ENCODE measurements at places on chromosomes 6 and 20.

- DNase-seq: peak; percentile 36
Measured at GRCh38 chr20:17525650-17526049, 5.5 kb downstream of the BFSP1 start.

DNA sequence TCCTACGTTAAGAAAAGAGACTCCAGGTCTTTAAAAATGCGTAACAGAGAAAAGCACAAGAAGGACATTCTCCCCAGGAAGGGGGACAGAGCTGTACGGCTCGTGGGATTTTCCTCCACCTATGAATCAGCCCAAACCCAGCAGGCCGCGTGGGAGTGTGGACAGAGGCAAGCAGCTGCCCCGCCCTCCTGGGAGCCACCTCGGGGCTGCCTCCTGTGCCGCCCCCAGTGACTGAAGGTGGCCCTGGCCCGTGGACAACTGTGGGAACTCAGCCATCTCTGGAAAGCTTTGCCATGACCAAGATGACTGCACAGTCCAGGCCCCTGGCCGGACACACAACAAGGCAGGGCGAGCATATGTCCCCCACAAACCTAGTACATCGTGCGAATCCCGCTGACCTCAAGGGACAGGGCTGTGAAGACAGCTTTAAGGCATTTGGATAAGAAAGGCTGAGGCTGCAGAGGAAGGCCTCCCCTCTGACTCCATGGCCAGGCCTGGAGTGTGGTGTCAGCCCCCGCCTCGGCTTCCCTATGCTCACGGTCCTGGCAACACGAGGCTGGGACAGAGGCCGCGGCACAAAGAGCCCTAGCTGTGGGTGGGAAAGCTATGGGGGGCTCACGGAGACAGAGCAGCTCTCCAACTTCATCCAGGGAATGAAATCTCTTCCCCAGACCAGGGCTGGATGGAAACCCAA lies 26.9 kb downstream of the PXDC1 start:
- no peak for DNase-seq

DNA sequence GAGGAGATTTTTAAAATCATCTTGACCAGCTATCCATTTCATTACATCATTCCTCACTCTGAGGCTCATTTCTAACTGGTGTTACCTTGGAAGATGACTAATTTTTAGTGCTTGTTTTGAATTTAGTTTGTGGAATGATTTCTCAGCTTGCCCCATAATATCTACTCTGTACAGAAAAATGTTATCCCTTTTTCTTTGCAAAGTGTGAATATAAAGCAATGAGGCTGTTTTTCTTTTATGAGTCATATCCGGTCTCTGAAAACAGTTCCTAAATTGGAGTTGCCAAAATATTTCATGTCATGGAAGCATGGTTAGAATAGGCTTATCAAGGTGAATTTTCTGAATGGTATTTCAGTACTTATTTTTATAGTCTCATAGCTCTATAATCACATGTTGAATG lies 43.8 kb downstream of the FUT9 start:
- no peak for DNase-seq

- no peak for DNase-seq
Measured at GRCh38 chr6:132414761-132415160, 13.5 kb upstream of the MOXD1 start.

GRCh38 chr6:166415306-166415705 lies 32.6 kb upstream of the MPC1 start:
- DNase-seq: no peak

DNA sequence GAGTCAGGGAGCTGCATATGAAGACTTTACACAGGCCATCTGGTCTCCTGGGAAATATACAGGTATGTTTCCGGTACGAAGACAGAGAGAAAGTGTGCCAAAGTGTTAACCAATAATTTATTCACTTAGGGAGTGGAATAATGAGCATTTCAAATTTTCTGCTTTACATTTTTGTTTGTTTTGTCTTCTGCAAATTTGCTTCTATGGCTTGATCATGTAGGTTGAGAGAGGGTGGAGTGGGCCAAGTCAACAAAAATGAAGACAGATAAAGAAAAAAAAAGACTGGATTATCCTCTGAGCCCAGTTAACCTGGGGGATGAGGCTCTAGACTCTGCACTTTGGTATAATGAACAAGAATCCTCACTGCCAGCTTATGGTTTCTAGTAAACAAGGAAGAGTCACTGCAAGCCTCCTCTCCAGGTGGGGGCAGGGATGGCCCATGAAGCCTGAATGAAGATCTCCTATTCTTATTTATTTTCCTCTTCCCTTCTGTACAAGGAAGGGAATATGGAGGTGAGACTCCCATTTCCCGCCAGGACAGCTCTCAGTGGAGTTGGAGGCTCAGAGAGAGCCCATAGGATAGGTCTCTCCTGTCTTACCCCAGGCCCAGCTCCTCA lies 37.7 kb downstream of the KCNK17 start:
- no peak for DNase-seq

Measured in WERI-Rb-1 (cell line).